Posterior cingulate gyrus (tissue), 11 donors: ENCODE measurements at places on chromosomes 13 and 19.

DNA sequence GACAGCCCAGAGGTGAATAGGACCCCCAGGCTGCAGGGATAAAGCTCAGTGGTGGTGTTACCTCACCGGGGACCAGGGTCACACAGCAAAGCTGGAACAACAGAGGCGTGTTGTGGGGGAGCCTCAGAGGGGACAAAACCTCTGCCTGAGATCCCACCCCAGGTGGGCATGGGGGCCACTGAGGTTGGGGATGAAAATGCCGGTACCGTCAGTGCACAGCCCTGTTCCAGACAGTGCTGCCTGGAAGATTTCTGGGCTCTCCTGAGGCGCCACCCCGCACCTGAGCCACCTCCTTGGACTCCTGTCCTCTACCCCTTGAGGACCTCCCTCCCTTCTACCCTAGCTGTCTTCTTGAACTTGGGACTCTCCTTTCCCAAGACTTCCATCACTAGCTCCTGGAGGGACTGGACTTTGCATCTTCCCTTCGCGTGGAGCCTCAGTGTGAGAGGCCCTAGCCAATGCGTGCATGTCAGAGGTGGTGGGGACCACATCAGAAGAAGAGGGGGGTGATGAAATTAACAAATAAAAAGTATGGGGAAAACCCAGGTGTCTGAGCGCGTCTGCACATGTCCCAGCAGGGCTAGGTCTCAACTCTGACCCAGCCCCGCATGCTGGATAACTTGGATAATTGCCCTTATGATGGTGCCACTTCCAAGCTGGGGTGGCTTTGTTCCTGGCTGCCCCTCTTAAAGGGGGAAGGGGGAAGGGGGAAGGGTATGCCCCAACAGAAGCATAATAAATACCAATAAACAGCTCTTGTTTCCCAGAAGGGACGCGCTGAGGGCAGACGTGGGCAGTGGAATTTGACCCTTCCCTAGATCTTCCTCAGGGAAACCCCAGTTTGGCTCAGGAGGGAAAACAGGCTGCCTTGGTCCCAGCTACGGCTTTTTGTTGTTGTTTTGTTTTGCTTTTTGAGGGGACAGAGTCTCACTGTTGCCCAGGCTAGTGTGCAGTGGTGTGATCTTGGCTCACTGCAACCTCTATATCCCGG, 11.6 kb downstream of the CNFN start:
- DNase-seq: no peak

DNA sequence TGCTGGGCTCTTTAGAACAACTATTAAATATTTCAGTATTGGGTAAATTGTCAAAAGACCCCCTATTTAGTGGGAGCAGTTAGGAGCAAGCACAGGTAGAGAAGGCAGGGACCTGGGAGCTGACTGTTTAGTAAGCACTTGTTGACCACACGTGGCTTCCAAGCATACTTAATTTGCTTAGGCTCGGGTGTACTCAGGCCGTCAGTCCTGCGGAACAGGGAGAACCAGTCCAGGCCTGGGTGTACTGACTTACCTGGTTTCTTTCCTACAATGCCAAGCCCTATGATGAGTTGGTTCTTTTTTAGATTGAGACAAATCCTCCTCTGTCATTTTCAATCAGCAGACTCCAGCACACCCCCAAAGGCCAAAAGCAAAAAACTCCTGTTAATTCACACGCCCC, 90.0 kb downstream of the WDFY2 start:
- no peak for DNase-seq

- no peak for DNase-seq
These were observed 429.7 kb downstream of the FGF14 start for GRCh38 chr13:101972191-101972590.

DNA sequence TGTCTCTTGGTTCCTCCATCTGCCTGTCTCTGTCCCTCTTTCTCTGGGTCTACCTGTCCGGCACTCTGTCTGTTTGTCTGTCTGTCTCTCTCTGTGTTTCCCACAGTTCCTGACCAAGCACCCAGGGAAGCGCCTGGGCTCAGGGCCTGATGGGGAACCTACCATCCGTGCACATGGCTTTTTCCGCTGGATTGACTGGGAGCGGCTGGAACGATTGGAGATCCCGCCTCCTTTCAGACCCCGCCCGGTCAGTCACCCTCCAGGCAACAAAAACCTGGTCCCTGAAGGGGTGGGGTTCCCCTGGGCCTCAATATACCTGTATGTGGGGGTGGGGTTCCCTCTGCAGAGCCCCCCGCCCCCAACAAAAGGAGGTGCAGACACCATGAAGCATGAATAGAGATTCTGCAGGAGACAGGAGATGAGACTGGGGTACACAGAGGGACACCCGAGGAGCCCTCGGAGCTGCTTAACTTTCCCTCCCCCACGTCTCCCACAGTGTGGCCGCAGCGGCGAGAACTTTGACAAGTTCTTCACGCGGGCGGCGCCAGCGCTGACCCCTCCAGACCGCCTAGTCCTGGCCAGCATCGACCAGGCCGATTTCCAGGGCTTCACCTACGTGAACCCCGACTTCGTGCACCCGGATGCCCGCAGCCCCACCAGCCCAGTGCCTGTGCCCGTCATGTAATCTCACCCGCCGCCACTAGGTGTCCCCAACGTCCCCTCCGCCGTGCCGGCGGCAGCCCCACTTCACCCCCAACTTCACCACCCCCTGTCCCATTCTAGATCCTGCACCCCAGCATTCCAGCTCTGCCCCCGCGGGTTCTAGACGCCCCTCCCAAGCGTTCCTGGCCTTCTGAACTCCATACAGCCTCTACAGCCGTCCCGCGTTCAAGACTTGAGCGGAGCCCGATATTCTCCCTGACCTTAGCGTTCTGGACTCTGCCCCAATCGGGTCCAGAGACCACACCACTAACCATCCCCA, 2.6 kb upstream of the CACNG7 start:
- DNase-seq: peak; percentile 60

GRCh38 chr13:113183450-113184129, 24.9 kb downstream of the PCID2 start:
- no peak for DNase-seq

DNA sequence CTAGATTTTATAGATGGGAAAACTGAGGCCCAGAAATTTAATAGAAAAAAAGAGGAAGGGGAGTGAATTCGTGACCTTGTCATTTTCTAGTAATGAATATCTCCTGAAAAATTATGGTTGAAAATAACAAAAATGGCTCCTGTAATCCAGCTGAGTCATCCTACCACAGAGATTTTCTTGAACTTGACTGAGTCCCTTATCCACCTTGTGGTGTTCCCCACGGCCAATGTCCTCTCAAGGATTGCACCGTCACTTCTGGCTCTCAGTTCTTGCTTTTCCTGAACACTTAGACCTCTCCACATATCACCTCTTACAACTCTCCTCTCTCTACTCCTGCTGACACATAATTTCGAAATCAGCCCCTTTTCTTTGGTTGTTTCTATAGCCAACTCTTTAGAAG, 1.2 kb upstream of the KATNAL1 start:
- DNase-seq: no peak

DNA sequence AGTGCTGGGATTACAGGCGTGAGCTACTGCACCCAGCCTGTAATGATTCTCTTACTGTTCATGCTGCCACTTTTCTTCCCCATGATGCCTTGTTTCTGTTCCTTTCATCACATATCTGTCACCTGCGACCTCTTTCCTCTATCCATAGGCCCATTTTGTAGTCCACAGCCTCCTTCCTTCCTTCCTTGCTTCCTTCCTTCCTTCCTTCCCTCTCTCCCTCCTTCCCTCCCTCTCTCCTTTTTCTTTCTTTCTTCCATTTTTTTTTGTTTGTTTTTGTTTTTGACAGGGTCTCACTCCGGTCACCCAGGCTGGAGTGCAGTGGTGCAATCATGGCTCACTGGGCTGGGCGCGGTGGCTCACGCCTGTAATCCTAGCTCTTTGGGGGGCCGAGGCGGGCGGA, 4.2 kb downstream of the GYS1 start:
- no peak for DNase-seq

DNA sequence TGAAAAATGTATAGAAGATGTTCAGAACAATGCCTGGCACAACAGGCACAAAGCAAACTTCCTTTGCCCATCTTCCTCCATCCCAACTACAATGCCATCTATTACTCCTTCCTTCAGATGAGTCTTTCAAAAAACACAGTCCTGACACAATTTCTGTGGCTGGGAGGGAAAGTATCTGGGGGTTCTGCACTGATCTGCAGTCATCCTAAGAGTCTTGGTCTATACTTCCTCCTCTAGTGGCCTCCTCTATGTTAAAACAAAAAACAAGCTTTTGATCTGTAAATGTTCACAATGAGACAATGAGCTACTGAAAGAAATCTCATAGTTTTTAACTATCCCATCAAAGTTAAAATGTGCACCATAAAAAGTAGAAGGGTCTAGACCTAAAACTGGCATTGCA, 44.8 kb downstream of the USP12 start:
- no peak for DNase-seq

DNA sequence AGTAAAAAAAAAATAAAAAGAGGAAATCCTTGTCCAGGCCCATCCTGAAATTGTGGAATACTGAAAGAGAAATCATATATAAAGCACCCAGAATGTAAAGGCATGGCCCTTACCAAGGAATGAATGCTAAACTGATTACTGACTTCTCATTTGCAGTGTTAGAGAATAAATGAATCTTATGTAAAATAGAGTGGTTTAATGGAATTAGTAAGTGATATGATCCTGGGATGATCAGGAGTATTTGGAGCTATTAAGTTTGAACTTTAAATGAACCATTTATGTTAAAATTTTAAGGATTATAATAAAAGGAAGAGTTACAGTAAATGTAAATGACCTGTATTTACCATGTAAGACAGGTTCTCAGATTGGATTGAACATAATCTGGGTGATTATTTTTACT, 75.4 kb downstream of the PDS5B start:
- DNase-seq: no peak

DNA sequence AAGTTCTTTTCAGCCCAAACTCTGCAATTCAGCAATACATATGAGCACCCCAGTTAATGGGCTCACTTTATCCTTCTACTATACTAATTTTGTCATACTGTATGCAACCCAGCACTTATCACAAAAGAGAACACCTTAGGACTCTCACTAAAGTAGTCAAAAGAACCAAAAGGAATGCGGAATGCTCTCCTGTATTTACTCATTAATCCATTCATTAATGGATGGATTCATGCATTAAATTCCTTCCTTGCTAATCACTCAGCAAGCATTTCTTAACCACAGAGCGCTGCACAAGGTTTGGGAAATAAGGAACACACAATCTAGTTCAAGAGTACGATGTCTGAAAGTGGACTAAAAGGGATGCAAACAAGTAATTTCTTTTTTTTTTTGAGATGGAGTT, 12.8 kb upstream of the DOCK9 start:
- no peak for DNase-seq

DNA sequence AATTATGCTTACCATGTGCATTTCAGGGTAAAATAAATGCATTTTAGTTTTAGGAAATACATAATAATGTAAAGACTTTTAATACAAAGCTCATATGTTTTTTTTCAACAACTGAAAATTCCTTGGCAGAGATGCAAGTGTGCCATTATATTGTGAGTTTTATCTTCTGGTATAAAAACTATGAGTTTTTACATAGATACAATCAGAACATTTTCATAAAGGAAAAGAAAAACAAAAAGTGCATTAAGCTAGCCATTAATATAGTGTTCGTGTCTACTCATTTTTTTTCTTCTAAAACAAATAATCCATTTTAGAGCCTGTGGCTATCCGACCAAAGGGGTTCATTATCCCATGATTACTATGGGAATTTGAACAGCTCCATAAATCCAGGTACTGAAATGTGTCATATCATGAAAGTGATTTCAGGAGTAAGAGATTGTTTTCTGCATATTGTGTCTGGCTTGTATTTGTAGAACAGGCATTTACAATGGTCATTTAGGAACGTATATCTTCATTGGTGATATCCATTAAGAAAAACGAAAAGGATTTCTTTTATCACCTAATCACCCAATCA, 236.9 kb upstream of the SLC10A2 start:
- DNase-seq: no peak

GRCh38 chr13:27101289-27101688, 70.3 kb downstream of the USP12 start:
- no peak for DNase-seq

DNA sequence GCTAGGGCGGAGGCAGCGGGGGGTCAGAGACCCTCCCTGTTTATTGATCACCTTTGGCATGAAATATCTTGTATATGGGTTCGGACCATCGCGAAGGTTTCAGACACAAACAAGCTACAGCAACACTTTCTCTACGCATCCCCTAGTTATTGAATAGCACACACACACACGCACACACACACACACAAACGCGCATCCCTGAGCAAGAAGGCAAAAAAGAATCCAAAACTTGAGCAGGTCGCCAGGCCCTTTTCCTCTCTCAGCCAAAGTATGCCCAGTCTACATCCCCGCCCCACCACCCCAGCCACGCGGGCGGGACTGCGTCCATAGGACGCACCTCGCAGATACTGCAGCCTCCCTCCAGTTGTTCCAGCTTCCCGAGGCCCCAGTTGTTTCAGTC, 16.0 kb downstream of the POU4F1 start:
- no peak for DNase-seq

DNA sequence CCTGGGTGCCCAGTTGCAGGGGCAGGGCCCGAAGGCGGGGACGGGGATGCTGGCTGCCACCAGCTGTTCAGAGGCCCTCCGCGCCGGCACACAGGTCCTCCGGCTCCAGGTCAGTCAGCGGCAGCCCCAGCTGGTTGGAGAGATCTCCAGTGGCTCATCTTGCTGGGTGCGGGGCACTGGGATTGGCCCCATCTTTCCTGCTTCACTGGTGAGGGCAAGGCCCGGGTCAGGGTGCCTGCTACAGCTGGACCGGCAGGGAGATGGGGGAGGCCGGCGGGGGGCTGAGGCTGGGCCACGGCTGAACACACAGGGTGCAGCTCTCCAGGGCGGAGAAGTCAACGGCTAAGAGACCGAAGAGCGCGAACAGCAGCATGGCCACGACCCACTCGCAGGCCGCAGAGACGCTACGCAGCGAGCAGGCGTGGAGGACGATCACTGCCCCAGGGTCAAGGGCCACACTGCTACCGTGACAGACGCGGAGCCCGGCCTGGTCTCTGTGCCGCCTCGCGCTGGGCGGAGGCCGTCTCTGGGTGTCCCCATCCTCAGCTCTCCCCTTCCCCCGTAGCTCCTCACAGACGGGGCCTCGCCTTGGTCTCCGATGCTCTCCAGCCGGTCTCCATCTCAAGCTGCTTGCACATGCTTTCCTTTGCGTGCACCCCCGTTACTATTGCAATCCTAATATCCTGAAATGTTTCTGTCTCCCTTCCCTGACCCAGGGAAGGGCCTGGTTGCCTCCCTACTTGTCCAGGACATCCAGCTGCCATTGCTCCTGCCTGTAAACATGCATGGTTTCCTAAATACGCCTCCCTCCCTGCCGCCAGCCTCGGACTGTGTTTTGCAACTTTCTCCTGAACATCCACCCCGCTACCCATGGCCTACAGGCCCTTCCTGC, 12.3 kb downstream of the TMEM150B start:
- DNase-seq: no peak

GRCh38 chr13:90997951-90998350, 349.5 kb upstream of the MIR17HG start:
- DNase-seq: no peak

- peak; percentile 90 for DNase-seq
These were observed 218.0 kb upstream of the SERP2 start for GRCh38 chr13:44155422-44156293.

GRCh38 chr13:90416519-90416918, 931.0 kb upstream of the MIR17HG start:
- no peak for DNase-seq

- DNase-seq: no peak
These were observed 28.4 kb downstream of the ANKRD27 start for GRCh38 chr19:32646556-32646955.
